Activated naive CD4-positive, alpha-beta T cell treated with anti-CD3 and anti-CD28 coated beads for 36 hours (primary cell): ENCODE measurements at places on chromosomes 2 and 18. TPM values are rescaled to one million over a fixed set of nuclear protein-coding genes. Genes with fewer than 3 reads are reported as not detected.

The REG3G gene
- total RNA-seq = not detected

The SP3 gene
- total RNA-seq = 99.7 TPM

The UGT1A4 gene
- total RNA-seq = not detected

The ERMN gene
- total RNA-seq = 1.6 TPM

The TMEM247 gene
- total RNA-seq = not detected

The RBM44 gene
- total RNA-seq = 0.52 TPM

- H3K36me3 ChIP-seq = peaks cover 33% of the 10 kb centered on the region
- no peak overlapping the region for H3K4me3 ChIP-seq
- H3K27me3 ChIP-seq = no peaks in the 10 kb centered on the region
- DNase-seq = no peak
Observed at GRCh38 chr2:3386448-3386958, 7.0 kb downstream of the TRAPPC12 start.

- no peak for DNase-seq
- no peaks in the 10 kb centered on the region for H3K27me3 ChIP-seq
- no peaks in the 10 kb centered on the region for H3K36me3 ChIP-seq
- H3K4me1 ChIP-seq = no peaks in the 10 kb centered on the region
- H3K4me3 ChIP-seq = no peak overlapping the region
Observed at GRCh38 chr2:85974390-85974789, 85.6 kb upstream of the ST3GAL5 start.

GRCh38 chr2:42072349-42073118 is 24.7 kb downstream of the PKDCC start:
- H3K36me3 ChIP-seq = no peaks in the 10 kb centered on the region
- DNase-seq = no peak
- H3K27ac ChIP-seq = no peak overlapping the region
- no peak overlapping the region for H3K4me3 ChIP-seq
- H3K4me1 ChIP-seq = no peaks in the 10 kb centered on the region
- H3K27me3 ChIP-seq = peaks cover 6% of the 10 kb centered on the region

DNA sequence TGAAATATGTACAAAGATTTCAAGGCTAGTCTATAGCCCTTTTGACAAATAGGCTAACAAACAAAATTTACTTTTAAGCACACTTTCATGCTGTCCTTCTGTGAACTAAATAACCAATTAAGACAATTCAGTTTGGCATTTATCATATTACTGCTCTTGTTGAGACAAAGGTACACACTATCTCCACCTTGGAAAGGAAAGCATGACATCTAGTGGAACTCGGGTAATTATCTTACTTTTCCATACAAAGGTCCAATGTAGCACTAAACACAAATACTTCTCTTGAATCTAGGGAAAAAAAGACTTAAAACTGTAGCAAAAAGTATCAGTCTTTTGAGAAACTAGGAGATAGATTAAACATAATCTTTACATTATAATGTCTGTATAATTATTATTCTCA is 125.0 kb upstream of the CD226 start:
- H3K4me3 ChIP-seq = no peak overlapping the region
- no peak for DNase-seq
- H3K27ac ChIP-seq = no peak overlapping the region
- peaks cover 15% of the 10 kb centered on the region for H3K36me3 ChIP-seq
- H3K4me1 ChIP-seq = no peaks in the 10 kb centered on the region
- H3K27me3 ChIP-seq = no peaks in the 10 kb centered on the region

DNA sequence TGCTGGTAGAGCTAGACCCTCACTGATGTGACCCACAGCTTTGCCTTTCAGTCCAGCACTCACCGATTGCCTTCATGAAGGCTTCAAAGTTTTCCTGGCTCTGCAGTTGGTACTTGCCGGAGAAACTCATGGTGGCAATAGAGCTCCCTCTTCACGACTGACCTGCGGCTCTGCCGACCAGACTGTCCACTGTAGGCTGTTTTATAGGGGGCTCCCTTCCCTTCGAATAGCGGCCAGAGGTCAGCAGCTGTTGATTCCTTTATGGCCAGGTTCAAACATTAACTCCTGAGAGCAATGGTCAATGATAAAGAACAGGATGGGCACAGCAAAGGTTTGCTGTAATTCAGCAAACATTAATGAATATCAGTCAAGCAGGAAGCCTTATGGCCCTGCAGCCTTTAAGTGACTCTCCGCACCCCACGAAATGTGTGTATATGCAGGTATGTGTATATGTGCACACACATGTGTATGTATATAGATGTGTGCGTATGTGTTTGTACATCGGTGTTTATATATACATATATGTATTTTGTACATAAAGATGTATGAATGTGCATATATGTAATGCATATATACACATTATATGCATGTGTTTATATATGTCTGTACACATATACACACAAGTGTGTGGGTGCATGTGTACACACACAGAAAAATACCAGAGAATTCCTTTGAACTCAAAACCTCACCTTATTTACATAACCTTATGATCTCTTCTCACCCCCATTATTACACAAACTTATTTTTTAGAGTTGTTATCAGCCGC is at the start of gene FABP1:
Gene FABP1, minus strand, starts transcription at position 175 of the 766 bp plus-strand sequence. Its CDS starts 45 bp downstream, at position 130.
- no peak within 1 kb of the TSS for H3K27ac ChIP-seq
- H3K36me3 ChIP-seq = no peaks in the 10 kb centered on the region
- no peaks in the 10 kb centered on the region for H3K27me3 ChIP-seq
- H3K4me1 ChIP-seq = no peaks in the 10 kb centered on the region
- H3K4me3 ChIP-seq = no peak within 1 kb of the TSS

DNA sequence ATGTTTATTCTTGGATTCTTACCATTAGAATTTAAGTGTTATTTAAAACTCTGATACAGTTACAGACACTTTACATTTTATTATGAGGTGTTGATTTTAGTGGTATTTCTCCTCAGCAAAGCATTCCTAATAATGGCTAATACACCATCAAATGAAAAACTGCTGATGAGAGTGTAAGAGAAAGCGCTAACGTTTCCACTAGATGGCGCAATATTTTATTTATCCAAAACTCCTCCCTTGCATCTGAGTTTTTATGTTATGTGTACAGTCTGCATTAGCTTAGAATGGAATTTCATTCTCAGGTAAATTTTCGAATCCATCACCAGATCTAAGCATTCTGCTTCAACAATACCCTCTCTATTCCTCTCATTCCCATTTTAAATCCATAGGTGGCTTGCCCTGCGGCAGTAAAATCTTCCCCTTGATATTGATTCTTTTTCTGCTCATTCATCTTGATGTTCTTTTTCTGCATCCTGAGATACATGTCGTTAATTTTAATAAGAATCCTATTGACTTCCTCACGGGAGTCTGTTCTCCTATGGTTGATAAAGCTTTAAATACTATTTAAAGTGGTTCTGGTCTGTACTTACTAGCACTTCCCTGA is 53.9 kb downstream of the PRKRA start:
- no peaks in the 10 kb centered on the region for H3K27me3 ChIP-seq
- no peak overlapping the region for H3K4me3 ChIP-seq
- DNase-seq = no peak
- no peak overlapping the region for H3K27ac ChIP-seq
- no peaks in the 10 kb centered on the region for H3K36me3 ChIP-seq
